ENCODE measurements at places on chromosomes 4 and X.

GRCh38 chr4:129218897-129219296, 122.9 kb downstream of the C4orf33 start:
- DNase-seq, result no peak

DNA sequence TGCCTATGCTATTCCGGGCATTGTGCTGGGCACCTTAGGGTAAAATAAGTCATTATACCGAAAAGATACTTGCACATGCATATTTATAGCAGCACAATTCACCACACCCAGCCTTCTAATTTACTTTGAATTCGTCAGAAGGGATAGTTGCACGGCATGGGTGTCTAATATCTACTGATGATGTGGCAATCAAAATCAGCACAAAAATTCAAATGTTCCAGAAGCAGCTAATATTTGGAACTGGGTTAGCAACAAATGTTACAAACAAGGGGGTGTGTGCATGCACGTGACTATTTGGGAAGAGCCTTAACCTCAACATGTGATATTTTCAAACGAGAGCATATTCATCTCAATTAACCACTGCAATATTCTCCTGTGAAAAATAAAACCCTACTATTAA, 79.7 kb upstream of the PRSS48 start:
- DNase-seq, result no peak

DNA sequence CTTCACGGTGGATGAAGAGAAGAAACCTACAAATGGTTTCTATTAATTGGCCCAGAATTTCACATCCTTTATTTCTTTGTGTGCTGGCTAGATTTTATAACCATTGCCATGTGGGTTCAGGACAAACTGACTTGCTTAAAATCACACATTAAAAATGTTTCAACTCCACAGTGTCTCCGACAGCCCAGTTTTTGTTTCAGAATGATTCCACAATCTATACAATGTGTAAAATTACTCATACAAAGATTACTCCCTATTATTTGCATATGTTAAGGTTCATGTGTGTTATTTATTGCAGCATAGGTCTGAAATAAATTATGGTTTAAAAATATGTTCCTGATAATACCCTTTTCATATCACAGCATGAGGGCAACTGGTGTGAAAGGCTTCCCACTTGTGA, 20.6 kb downstream of the DCHS2 start:
- DNase-seq, result no peak

DNA sequence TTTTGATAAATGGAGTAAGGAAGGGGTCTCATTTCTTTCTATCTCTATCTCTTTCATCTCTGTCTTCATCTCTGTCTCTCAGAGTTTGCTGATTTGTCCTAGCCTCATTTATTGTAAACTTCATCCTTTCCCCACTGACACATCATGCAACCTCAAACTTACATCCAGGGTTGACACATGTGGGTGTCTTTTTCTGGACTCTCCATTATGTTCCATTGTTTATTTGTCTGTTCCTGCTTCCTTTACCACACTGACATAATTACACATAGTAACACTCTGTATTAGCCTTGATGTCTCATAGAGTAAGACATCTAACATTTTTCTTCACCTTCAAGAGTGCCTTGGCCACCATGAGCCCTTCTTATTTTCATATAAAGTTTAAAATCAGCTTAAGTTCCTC, 8.1 kb upstream of the SRD5A3 start:
- no peak for DNase-seq

DNA sequence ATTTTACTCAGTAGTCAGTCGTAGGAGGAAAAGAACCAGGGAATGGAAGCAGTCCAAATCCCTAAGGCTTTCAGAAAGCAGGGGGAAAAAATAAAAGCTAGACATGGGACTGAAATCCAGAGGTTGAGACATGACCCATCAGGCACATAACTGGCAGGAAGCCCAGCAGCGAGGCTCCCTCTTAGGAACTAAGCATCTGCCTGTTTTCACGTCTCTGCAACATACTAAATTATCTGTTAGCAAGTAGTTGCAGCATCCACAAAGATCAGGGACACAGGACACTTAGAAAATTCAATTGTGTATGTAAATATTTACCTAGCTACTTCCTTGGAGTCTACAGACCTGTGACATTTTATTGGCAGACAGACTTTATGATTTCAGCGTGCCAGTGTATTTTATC, 118.0 kb upstream of the EDNRA start:
- DNase-seq, result peak; percentile 79

GRCh38 chrX:44569122-44569521, 26.5 kb upstream of the FUNDC1 start:
- DNase-seq, result no peak

DNA sequence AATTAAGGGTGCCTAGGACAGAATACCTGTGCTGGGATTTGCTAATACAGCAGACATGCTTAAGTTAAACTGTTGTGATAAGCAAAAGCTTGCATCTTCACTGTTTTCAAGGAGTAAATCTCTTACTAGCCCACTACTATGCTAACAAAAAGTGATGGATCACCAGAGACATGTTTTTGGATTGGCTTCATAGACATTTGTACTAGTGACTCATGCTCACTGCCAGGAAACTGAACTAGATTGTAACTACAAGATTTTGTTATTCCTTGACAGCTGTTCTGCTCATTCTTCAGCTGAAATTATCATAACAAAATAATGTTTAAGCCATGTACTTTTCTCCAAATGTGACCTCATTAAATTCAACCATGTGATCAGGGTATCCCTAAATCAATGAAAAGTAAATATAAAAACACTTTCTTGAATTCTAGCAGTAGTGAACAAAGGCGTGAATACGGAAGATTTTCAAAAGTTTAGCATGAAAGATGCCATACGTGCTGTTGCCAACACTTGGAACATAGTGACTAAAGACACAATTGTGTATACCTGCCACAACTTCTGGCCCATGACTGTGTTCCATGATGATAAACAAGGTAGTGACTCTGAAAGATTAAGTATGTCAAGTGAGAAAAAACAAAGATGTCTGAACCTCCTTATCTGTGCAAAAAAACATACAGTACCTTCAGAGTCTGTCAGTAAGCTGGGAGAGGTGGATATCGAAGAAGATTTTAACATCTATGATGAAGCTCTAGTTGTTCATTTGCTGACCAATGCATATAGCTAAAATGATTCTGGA, 154.0 kb downstream of the BTC start:
- no peak for DNase-seq

DNA sequence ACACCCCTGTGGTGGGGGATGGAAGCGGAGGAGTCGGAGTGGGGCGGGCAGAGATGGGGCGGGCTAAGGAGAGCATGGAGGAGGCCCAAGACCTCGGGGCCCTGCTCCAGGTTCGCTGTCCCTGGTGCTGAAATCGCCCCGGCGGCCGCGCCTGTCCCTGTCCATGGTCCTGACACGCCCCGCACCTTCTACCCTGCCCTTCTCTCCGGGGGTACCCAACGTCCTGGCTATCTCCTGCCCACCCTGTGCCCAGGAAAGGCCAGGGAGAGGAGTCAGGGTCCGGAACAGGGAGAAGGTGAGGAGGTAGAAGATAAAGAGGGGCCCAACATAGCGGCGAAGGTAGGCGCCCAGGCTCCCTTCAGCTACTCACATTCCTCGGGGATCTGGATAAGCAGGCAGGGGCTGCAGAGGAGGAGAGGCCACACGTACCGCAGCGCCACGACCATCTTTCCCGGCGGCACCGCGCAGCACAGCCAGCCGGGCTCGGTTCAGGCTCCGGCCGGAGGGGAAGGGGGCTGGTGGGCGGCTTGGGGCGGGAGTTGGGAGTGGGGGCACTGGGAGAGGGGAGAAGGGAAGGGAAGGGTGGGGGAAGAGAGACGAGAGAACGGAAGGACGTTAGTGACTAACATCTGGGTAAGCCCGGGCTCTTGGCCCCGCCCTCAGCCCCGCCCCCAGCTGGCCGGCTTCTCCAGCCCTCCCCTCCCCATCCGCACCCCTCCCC, 10.4 kb downstream of the L1CAM start:
- peak; percentile 78 for DNase-seq

DNA sequence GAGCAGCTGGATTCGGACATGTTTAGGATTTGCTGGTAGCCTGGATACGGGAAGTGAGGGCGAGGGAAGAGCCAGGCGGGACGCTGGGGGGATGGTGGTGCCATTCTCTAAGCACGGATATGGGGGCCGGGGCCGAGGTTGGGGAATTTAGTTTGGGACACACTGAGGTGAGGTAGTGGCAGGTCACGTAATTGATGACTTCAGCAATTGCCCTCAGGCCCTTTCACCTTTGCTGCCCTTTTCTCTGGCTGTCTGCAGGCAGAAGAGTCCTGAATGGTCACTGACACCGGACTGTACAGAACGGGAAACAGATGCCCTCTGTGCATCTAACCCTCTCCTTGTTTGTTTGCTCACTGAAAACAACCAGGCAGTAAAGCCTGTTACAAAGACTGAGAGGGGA, 16.9 kb upstream of the HMGB3 start:
- DNase-seq, result no peak

DNA sequence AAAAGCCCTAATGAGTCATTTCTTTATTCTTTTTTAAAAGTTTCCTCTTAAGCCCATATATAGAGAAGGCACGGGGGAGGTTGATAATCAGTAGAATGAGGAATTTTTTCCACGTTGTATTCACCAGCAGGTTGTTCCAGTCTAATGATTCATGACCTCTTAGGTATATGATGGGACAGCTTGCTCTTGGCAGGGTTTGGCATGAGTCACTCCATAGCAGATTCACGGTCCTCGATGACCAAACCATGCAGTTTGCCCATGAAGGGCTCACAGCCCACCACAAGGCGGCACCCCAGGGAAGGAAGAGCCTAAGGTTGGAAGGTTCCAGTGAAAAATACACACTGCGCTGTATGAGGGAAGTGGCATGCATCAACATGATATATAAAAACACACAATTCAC, 623.8 kb upstream of the DIPK2B start:
- DNase-seq, result no peak

- no peak for DNase-seq
Observed at GRCh38 chr4:123406872-123407271, 10.3 kb downstream of the SPRY1 start.

GRCh38 chr4:52983563-52984303, 121.6 kb downstream of the RASL11B start:
- DNase-seq, result no peak

DNA sequence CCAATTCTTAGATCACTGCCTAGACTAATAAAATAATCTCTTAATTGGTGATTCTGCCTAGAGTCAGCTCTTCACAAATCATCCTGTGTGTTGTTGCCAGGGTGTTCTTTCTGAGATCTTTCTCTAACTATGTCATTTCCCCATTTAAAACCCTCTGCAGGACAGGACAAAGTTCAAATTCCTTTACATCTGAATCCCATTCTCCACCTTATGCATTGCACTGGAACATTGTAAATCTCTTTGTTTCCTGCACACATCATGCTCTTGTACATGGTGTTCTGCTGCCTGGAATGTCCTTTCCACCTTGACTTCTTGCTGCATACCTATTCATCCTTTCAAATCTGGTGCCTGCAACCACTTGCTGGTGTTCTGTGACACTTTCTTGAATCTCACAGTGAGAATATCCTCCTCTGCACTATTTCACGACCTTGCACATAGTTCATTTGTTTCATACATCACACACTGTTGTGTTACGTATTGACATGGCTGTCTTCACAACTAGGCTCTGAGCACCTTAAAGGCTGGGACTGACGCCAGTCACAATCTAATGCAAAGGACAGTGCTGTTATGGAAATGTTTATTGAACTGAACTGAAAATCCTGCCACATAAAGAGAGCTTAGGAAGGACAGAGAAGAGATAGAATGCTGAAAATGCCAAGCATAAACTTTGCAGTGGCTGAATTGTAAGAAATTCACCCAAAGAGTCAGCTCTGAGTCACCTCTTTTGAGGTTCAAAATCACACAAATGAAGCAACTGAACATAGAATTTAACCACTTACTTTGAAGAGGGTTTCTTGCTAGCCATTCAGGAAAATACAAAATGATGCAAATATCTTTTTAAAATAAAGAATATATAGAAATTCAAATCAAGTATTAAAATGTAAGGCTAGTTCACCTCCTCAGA, 26.4 kb upstream of the SMIM14 start:
- no peak for DNase-seq

- no peak for DNase-seq
Observed at GRCh38 chr4:114302472-114302871, 296.1 kb upstream of the UGT8 start.

DNA sequence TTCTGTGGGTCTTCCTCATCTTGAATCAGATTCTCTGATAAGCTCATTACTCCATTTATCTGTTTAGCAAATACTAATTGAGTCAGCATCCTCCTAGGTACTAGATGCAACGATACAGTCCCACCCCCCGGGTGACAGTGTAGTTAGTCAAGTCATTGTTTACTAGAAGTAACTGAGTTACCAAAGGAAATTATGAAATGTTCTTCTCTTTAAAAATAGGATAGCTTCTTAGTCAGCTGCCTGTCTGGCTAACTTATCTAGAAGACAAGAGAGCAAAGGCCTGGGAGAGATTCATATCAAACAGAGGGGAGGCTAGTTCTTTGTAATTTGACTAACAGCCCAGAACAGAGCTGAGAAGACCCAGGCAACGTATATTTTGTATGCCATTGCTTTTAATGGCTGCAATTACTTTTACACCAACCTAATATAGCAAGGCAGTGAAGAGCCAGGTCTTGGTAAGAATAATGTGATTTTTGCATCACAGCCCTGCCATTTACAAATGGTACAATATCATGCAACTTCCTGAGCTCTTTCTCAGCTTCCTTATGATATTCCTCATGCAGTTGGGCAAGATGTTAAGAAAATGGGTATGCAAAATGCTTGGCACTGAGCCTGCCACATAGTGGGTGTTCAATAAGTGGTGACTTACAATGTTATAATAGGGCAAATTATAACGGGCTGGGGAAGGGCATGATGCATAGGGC, 149.9 kb downstream of the CHIC2 start:
- DNase-seq, result no peak

- DNase-seq, result peak; percentile 72
Observed at GRCh38 chrX:72003811-72004750, 93.4 kb downstream of the NHSL2 start.

GRCh38 chr4:1768367-1769034, 24.6 kb upstream of the FGFR3 start:
- DNase-seq, result no peak

GRCh38 chr4:162104459-162105124, 59.2 kb downstream of the FSTL5 start:
- no peak for DNase-seq

- no peak for DNase-seq
Observed at GRCh38 chr4:26782168-26782829, 78.3 kb upstream of the STIM2 start.

- no peak for DNase-seq
Observed at GRCh38 chr4:86130160-86130933, 229.5 kb downstream of the MAPK10 start.

GRCh38 chrX:29231800-29232199, 644.6 kb downstream of the IL1RAPL1 start:
- no peak for DNase-seq

- DNase-seq, result no peak
Observed at GRCh38 chr4:105145903-105146275, 787 bp upstream of the TET2 start.

GRCh38 chr4:170015285-170015684, 10.9 kb downstream of the MFAP3L start:
- no peak for DNase-seq

GRCh38 chrX:134541906-134542305, 81.9 kb downstream of the HPRT1 start:
- DNase-seq, result no peak

DNA sequence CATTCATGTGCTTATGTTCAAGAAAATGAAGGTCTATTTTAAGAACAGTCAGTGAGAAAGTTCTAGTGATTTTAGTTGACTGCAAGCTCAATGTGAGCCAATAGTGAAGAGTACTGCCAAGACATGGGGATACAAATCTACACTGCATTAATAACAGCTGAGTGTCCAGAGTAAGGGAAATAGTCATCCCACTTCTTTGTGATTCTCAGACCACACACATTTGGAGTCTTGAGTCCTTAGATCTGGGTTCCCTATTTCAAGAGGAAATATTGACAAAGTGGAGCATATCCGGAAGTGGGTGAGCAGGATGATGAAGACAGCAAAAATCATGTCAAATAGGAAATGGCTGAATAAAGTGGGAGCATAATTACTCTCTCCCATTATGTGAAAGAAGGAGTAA, 171.1 kb downstream of the LARP7 start:
- DNase-seq, result no peak

Measured in sciatic nerve (tissue), 2 donors.